ENCODE measurements at places on chromosomes 5 and 9. TPM values are rescaled to one million over a fixed set of nuclear protein-coding genes. Genes with fewer than 3 reads are reported as not detected.

NR4A3 gene
- 0.37 TPM for polyA plus RNA-seq

PCAT7 gene
- polyA plus RNA-seq: 0.31 TPM

TOR1B gene
- polyA plus RNA-seq: 23.4 TPM

REEP2 gene
- 11.4 TPM for polyA plus RNA-seq

MARCOL gene
- polyA plus RNA-seq: not detected

SLC6A3 gene
- 0.40 TPM for polyA plus RNA-seq

BHMT2 gene
- 67.4 TPM for polyA plus RNA-seq

FCN2 gene
- 0.77 TPM for polyA plus RNA-seq

CDX1 gene
- 1.1 TPM for polyA plus RNA-seq

SSNA1 gene
- polyA plus RNA-seq: 55.4 TPM

CDKN2A gene
- polyA plus RNA-seq: 0.29 TPM

IFNA21 gene
- polyA plus RNA-seq: not detected

OLFM1 gene
- 4.7 TPM for polyA plus RNA-seq

DNA sequence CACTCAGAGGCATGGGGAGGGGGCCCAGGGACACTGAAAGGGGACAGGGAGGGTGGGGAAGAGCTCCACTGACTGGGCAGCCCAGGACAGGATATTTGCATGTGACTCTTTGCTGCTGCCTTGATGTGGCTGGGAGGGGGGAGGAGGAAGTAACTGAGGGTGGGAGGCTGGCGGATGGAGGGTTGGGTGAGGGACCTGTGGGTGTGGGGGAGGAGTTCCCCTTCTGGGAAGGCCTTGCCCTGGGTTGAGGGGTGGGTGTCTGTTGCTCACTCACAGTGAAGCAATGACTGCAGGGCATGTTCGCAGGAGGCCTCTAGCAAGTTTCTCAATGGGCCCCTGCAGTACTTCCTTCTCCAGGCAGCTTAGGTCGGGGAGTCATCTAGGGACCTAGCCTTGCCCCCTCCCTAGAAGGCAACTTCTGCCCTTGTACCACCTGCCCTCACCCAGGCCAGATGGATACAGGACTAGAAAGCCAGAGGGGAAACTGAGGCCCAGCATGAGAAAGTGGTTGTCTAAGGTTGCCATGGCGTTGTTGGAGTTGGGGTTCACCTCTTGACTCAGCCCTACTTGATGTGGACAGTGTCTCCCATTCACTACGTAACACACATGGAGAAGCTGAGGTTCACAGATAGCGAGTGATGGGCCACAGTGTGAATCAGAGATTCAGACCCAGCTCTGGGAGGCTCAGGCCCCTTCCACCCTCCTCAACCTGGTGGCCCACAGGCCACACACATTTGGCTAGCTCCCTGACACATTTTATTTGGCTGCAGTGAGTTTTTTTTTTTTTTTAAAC lies 3.0 kb downstream of the GRK6 start:
- no peak for DNase-seq

GRCh38 chr5:42991404-42992087 lies 48.6 kb downstream of the ANXA2R start:
- no peak for DNase-seq

DNA sequence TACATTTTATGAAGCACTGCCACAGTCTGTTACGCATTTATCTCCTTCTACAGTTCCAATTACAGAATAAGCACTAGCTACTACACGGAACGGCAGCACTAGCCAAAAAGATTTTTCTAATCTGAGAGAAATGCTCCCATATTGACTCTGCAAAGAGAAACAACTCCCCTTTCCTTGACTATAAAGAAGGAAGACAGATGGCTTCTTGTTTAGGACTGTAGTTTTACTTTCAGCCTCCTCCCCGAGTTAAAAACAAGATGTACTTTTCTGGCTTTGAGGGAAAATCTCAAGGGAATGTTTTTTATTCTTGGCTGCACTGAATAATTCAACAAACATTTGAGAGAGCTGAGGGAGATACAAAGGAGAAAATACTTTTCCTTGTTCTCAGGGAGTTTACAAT lies 1.9 kb upstream of the SLC44A1 start:
- DNase-seq: no peak

GRCh38 chr9:36162211-36162738 lies 6.9 kb upstream of the CCIN start:
- DNase-seq: no peak

DNA sequence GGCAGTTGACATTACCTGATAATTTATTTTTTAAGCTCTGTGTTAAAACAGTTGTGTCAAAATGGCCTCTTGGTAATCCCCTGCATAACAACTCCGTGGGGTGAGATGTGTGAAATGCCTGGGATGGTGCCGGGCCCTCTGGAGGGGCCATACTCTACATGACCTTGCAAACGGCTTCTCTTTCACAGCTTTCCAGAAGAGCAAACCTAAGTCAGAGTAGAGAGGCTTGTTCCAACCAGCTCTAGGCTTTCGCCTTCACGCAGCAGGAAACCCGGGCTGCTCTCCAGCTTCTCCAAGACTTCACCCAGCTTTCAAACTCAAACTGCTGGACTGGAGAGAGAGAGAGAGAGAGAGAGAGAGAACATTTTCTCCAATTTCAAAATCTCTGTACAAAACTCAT lies 120.1 kb downstream of the SNX18 start:
- DNase-seq: peak; percentile 27

DNA sequence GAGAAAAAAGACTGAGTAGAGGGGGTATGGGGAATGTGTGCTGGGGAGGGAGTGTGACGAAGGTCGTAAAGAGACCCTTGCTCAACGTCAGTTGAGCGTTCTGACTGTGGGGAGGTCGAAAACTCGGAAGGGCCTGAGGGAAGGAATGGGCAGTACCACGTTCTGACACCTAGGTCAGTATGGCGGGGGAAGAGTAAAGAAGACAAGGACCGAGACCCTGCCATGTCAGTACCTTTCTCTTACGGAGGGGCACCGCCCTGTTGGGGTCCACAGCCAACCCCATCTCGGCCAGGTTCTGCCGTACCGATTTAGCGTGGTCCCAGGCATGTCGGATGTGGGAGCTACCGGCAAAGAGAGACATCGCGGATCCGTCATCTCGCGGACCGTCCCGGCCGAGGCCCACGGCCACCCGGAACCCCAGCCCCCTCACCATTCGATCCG lies 375 bp downstream of the NOP16 start:
- peak; percentile 16 for DNase-seq

GRCh38 chr5:150780816-150781221 lies 2.3 kb downstream of the SMIM3 start:
- DNase-seq: no peak

GRCh38 chr5:74946471-74946870 lies 80.3 kb upstream of the FAM169A start:
- no peak for DNase-seq

- DNase-seq: no peak
Observed at GRCh38 chr5:86572825-86573517, 44.8 kb upstream of the COX7C start.

- peak; percentile 49 for DNase-seq
Observed at GRCh38 chr9:81183761-81184160, 505.6 kb downstream of the TLE1 start.

DNA sequence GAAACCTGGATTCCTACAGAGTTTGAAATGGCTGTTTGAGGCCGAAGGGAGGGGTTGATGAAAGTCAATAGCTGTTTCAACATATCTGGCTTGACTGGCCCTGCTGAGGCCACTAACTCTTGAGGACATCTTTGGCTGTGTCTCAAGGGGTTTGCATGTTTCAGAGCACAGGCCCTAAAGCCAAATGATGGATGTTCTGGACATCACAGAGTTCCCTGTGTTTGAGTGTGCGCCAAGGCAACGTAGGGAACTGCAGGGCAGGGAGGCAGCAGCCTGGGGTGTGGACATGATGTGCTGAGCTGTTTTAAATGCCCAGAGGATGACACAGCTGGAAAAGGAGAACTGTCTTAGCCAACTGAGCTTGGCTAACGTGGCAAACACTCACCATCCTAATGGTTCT lies 89.6 kb downstream of the RAPGEF1 start:
- DNase-seq: no peak

DNA sequence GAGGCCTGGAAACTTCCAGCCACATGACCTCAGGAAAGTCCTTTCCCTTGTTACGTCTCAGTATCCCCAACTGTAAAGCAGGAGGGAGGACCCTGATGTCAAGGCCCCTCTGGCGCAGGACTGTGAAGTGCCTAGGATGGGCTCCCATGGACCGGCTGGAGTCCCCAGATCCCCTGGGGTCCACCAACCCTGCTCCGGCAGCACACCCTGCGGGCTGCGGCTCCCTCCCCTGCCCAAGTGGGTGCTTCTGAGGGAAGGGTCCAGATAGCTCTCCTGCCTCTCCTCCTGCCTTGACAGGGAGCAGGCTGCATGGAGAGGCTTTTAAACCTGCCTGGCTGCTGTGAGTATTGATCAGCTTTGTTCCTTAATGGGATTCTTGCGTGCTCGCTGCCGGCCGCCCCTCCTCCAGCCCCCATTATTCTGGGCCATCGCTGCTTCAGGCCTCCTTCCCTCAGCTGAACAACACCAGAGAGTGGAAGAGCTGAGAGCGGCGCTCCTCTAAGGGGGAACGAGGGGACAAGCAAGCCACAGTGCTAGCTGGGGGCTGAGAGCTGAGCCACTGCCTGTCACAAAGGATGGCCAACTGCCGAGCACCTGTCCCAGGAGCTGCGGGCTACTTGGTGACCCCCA lies 25.6 kb upstream of the NTNG2 start:
- no peak for DNase-seq

GRCh38 chr5:154092356-154093141 lies 53.8 kb downstream of the MFAP3 start:
- peak; percentile 21 for DNase-seq

GRCh38 chr9:37798677-37799076 lies 1.9 kb upstream of the DCAF10 start:
- DNase-seq: no peak

- DNase-seq: no peak
Observed at GRCh38 chr5:142325725-142326479, 1.1 kb upstream of the SPRY4 start.

- no peak for DNase-seq
Observed at GRCh38 chr5:140344683-140345423, 1.6 kb downstream of the HBEGF start.

DNA sequence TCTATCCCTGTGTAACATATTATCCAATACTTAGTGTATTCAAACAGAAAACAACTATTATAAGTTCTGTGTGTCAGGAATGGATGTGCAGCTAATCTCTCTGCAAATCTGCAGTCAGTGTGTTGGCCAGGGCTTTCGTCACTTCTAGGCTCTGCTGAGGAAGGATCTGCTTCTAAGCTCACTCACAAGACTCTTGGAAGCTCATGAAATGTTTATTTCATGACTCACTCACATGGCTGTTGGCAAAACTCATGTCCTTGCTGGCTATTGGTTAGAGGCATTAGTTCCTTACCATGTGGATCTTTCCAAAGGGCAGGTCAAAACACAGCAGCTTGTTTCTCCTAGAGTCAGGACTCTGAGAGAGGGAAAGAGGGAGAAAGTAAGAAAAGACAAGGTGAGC lies 367.4 kb upstream of the SMARCA2 start:
- DNase-seq: no peak

GRCh38 chr9:129270205-129270604 lies 92.1 kb upstream of the IER5L start:
- no peak for DNase-seq

GRCh38 chr9:95139126-95139525 lies 178.4 kb downstream of the FANCC start:
- DNase-seq: no peak

DNA sequence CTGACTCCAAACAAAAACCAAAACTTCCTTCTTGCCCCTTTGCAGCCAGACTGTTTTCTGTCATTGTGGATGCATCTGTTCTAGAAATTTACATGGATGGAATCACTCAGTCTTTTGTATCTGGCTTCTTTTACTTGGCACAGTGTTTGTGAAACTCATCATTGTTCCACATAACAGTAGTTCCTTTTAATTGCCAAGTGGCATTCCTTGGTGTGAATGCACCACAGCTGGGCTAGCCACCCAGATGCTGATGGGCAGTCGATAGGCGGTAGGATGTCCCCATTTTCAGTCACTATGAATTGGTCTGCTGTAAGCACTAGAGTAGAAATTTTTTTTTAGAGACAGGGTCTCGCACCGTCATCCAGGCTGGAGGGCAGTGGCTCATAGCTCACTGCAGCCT lies 6.3 kb upstream of the CLPTM1L start:
- no peak for DNase-seq
